ENCODE measurements at places on chromosomes 3 and 15.

DNA sequence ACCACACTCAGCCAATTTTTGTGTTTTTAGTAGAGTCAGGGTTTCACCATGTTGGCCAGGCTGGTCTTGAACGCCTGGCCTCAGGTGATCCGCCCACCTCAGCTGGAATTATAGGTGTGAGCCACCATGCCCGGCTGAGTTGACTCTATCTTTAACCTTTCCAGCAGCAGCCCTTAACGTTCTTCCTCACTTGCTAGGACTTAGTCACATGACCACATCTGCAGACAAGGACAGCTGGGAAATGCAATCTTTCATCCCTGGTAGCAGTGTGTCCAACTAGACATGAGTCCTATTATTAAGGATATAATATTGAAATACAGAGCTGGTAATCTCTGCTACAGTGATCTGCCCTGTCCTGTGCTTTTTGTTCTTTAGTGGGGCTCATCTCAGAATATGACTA, 18.0 kb downstream of the LCMT2 start:
- DNase-seq: no peak

- no peak for DNase-seq
Observed at GRCh38 chr15:62931650-62932049, 110.9 kb upstream of the TPM1 start.

GRCh38 chr3:172904711-172905373, 154.3 kb downstream of the ECT2 start:
- no peak for DNase-seq

DNA sequence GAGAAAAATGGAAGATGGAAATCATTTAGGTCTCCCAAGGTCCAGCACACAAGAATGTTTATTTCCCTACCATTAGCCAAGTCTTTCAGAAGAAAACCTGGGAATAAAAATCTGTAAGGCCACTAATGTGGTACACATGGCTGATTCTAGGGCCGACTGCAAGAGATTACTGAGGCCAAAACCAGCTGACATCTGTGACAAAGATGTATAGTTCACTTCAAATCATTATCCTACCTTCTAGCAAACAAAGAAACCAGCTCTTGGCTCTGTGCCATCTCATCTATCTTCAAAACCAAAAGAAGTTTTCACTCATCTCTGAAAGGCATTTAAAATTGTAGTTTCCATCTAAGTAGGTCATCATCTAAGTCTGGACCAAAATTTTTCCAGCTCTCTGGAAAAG, 43.9 kb downstream of the ERC2 start:
- DNase-seq: no peak

DNA sequence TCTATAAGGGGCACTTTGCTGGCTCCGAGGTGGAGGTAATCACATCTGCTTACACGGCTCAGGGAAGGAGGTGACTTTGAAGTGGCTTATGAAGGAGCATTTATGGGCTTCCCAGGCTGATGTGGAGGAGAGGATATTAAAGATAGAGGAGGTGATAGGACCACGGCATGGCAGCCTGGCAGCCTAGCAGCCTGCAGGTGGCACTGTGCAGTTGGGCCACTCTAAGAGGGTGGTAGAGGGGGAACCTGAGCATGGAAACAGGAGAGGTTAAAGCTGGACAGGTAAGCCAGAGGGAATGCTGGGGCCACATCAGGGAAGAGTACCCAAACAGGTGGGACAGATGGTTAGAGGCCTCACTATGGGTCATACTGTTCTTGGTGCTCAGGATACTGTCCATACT, 375.0 kb downstream of the WDR72 start:
- no peak for DNase-seq

DNA sequence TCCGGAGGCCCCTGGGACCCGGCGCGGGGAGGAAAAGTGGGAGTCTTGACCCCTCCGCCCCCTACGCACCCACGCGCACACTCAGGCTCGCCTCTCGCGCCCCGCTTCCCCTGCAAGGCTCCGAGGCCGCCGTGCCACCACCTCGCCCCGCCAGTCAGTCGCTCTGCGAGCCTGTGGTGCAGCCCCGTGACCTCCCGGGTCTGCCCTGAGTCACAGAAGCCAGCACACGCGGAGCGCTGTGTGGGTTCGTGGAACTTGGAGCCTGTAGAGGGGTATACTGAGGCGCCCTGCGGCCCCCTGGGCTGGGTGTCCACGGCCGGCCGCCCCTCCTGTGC, 380 bp upstream of the ALS2CL start:
- DNase-seq: peak; percentile 59

DNA sequence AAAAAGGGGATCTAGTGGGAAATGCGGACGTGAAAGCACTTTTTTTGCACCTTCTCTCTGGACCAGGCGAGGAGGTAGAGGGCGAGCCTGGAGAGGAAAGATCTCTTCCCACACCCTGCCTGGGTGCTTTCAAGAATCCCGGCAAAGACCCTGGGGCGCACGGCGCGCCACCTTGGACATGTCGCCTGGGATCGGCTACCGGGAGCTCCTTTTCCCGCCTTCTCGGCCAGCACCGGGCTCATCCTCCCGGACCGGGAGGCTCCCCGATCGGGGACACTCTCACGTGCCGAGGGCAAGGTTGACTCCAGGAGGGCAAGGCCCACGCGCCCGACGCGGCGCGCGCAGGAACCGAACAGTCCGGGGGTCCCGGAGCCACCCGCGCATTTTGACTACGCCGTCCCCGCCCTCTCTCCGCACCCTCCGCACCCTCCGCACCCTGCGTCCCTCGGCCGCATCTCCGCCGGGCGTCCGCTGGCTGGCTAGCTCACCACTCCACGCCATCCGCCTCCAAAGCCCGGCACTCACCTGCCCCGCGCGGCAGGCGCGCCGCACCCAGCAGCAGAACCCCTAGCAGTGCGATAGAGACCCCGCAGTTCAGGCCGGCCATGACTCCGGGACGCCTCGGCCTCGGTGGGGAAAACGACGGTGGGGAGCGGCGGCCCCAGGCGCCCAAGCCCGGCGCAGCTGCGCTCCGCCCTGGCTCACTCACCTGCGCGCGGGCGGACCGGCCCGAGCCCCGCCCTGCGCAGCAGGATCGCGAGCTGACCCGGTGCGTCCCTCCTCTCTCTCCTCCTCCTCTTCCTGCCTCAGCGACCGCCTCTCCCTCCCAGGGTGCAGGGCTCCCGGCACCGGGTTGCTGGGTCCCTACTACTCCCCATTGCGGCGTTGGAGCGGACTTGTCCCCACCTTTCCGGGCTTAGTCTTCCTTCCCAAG, at the start of gene CDCP1:
Gene CDCP1 (minus strand): TSS at position 698 of the 934 bp plus-strand sequence. CDS start 91 bp downstream, at position 607.
- DNase-seq: no peak

- DNase-seq: no peak
Observed at GRCh38 chr3:9347081-9347480, 15.8 kb upstream of the THUMPD3 start.

GRCh38 chr3:190697901-190698300, 164.6 kb downstream of the GMNC start:
- no peak for DNase-seq

GRCh38 chr3:61600195-61600594, 38.8 kb downstream of the PTPRG start:
- DNase-seq: no peak

GRCh38 chr3:141076036-141076773, 25.1 kb downstream of the SPSB4 start:
- DNase-seq: no peak

DNA sequence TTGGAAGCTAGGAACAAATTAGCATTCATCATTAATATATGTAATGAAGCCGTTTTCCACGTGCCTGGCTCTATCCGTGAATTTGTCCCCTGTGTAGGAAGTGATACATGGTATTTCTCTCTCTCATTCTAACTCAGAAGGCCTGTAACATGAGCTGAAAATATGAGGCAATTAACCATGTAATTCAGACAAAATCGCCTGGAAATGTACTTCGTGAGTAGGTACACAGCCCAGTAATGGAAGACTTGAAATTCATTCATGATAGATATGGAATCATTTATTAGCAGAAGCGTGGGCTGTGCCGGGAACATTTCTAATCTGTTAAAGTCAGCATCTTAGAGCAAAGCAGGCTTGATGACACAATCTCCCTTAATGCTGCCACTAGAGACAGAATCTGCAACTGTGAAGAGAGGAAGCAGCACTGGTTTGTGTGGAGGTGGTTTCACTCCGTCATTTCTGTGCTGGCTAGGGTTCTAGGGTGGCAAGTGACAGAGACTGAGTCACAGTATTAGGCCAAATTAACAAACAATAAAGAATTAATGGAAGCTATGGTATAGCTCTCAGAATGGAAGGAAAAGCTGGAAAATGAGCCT, 225.0 kb upstream of the PROK2 start:
- no peak for DNase-seq

DNA sequence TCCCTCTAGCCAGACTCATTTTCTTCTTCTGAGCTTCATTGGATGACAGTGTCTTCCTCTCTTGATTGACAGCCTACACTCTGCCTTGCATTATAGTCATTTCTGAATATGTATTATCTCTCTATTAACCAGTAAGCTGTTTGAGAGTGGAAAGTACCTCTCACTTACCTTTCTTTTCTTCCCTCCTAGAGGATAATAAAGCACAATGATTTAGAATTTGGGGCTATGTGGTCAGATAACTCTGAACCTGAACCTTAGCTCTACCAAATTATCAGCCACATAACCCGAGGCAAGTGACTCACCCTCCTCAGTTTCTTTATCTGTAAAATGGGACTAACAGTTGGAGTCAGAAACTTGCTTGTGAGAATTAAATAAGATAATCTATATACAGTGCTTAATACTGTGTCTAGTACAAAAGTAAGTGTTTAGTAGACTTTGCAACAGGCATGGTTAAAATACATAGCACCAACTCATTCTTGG, 331.8 kb upstream of the TBL1XR1 start:
- no peak for DNase-seq

DNA sequence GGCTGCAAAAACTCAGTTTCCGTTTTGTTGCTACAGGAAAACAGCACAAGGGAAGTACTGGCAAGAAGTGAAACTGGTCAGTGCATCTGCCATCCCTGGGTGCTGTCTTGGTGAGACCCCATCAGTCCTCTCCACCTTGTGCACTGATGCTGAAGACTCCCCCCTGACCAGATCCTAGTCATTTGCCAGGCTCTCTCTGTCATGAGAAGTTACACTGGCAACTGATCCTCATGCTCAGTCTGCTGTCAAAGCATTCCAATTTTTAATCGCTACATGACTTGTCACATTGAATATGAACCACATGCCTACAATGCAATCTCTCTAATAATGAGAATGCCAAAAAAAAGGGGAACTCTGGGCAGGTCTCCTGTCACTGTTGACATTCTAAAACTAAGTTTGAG, 296.5 kb downstream of the ZIC1 start:
- DNase-seq: no peak

GRCh38 chr3:150412561-150413231, 4.6 kb downstream of the TSC22D2 start:
- no peak for DNase-seq

- DNase-seq: no peak
Observed at GRCh38 chr15:91605576-91605975, 247.9 kb upstream of the SLCO3A1 start.

DNA sequence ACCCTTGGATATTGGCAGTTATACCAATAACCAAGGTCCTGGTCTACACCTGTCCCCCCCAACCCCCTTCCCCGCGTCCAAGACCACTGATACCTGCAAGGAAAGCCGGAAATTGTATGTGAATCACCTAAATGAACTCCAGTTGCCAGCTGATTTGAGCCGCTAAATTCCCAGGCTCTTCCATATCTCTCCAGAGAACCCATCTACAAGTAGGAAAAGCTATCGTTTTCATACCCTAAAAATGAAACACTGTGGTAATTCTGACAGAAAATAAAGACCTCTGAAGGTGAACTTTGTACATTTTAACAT, 114.2 kb upstream of the ICE2 start:
- no peak for DNase-seq

GRCh38 chr3:8712045-8712907, 21.3 kb upstream of the CAV3 start:
- no peak for DNase-seq

GRCh38 chr3:8154617-8155016, 347.0 kb upstream of the LMCD1 start:
- no peak for DNase-seq

GRCh38 chr3:54917174-54917573, 10.7 kb downstream of the LRTM1 start:
- DNase-seq: no peak

GRCh38 chr3:32406486-32407408, 15.1 kb downstream of the CMTM7 start:
- DNase-seq: no peak

DNA sequence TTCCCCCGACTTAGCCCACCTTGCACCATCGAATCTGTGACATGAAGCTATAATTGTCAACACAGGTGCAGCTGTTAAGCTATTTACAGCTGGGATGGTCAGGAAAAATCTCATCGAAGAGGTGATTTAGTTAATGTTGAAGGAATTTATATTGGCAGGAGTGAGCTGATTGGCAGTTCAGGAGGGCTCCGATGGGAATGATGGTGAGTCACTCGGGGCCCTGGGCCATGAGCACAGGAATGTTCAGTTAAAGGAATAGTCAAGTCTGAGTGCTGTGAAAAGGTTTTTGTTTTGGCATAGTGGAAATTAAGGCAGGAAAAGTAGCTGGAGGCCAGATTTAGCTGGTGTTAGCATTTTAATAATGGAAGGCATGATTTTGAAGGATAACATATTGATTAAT, 95.7 kb downstream of the OXSM start:
- no peak for DNase-seq

DNA sequence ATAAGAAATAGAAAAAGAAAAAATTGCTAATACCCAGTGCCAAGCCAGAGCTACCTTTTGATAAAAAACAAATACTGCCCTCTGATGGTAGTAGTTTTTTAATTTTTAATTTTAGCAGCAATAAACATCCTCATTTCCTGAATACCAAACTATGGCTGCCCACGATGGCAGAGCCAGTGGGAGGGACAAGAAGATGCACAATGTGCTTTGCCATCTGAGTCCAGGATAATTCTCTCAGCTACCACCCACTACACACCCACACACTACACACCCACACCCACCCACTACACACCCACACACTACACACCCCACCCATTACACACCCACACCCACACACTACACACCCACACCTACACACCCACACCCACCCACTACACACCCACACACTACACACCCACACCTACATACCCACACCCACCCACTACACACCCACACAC, 17.8 kb downstream of the CEP19 start:
- no peak for DNase-seq

DNA sequence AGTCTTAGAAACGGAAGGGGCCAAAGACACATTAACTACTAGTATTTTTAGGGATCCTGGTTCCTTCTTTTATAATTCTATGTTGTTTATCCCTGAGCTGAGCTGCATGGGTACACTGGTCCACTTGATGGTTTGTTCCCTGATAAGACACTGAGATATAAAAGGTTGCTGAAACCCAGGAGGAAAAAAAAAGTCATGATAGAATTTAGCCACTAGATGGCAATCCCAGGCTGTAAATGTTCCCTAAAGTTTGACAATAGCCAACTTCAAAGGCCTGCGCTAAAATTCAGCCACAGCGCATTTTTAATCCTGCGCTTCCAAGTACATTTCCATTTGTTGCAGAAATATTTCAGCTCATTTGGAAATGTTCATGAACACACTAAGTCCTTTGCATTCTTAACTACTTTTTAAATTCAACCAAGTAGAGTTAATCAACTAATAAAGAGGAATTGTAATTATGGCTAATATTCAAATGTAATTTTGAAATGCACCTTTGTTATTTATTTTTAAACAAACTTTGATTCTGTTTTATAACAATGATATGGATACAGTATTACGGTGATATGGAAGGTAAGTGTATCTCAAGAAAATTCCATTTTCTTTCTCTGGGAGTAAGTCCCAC, 249.3 kb upstream of the FEZF2 start:
- DNase-seq: no peak

GRCh38 chr15:31327669-31328427, 1.2 kb downstream of the KLF13 start:
- peak; percentile 86 for DNase-seq
